Neural progenitor cell (in vitro differentiated cells): ENCODE measurements at places on chromosomes 11 and 22.

DNA sequence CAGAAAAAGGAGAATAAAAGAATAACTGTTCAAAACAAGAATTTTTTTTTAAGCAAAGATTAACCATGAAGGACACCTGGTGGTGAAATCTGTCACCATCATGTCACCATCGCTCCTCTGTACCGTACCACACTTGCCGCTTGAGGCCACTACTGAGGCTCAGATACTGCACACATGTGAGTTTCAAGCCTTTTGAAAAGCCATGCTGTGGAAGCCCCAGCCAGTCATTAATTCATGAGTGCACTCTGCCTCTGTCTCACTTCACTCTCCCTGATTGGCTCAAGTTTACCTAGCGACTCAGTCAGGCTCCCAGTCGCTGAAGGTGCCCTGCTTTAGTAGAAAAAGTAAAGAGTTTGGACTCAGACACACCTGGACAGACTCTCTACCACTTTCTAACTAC, 6.6 kb upstream of the MS4A12 start:
- H3K27ac ChIP-seq = no peak overlapping the region
- DNase-seq = peak; percentile 70
- no peaks in the 10 kb centered on the region for H3K27me3 ChIP-seq
- no peaks in the 10 kb centered on the region for H3K4me1 ChIP-seq
- H3K36me3 ChIP-seq = no peaks in the 10 kb centered on the region
- H3K4me3 ChIP-seq = no peak overlapping the region

DNA sequence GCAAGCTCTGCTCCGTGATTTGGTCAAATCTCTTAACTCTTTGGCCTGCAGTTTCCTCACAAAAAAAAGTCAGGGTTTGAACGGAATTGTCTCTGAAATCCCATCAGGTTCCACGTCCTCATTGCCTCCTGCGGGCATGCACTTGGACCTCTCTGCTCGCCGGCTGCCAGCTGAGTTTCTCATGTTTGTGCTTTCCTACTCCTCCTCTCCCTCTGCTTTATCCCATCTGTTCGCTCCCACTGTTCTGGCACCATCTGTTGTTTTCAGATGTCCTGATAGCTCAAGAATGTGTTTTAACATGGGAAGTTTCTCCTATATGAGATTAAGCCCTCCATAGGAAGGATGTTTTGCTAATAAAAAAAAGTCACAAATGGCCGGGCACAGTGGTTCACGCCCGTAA, 49.4 kb upstream of the ARHGAP42 start:
- no peaks in the 10 kb centered on the region for H3K36me3 ChIP-seq
- H3K27me3 ChIP-seq = no peaks in the 10 kb centered on the region
- no peak overlapping the region for H3K27ac ChIP-seq
- no peak overlapping the region for H3K4me3 ChIP-seq

DNA sequence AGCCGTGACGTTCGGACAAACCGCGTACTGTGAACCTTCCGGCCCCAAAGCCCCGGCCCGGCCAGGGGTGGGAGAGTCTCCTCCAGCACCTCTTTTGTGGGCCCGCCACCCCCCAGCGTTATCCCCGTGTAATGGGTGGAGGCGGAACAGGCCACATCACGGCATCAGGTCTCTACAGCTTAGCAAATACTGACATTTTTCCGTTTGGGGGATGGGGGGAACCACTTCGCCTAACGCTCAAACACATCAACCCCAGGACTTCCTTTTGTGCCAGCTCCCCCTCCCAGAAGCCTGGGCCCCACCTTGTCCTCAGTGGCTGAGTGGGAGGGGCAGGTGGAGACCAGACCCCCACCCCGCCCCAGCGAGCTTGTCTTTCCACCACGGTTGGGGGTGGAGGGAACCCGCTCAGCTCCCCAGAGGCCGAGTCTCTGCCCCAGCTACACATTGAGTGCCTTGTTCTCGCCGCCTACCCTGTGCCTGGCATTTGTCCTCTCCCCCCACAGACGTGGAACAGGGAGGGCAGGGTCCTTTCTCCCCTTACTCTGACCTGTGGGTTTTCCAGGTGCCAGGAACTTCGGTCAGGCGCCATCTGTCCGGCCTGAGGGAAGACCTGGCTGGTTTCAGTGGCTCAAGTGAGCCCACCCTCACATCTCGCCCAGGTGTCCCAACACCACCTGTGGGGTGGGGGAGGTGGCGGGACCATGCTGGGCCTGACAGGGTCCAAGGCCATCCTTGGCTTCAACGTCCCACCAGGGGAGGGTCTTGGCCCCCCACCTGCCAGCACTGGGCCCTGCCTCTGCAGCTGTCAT, 29.6 kb downstream of the SBF1 start:
- H3K36me3 ChIP-seq = no peaks in the 10 kb centered on the region
- no peaks in the 10 kb centered on the region for H3K27me3 ChIP-seq
- no peak overlapping the region for H3K4me3 ChIP-seq
- H3K4me1 ChIP-seq = no peaks in the 10 kb centered on the region
- H3K27ac ChIP-seq = peak overlapping the region; percentile 37
- DNase-seq = no peak

DNA sequence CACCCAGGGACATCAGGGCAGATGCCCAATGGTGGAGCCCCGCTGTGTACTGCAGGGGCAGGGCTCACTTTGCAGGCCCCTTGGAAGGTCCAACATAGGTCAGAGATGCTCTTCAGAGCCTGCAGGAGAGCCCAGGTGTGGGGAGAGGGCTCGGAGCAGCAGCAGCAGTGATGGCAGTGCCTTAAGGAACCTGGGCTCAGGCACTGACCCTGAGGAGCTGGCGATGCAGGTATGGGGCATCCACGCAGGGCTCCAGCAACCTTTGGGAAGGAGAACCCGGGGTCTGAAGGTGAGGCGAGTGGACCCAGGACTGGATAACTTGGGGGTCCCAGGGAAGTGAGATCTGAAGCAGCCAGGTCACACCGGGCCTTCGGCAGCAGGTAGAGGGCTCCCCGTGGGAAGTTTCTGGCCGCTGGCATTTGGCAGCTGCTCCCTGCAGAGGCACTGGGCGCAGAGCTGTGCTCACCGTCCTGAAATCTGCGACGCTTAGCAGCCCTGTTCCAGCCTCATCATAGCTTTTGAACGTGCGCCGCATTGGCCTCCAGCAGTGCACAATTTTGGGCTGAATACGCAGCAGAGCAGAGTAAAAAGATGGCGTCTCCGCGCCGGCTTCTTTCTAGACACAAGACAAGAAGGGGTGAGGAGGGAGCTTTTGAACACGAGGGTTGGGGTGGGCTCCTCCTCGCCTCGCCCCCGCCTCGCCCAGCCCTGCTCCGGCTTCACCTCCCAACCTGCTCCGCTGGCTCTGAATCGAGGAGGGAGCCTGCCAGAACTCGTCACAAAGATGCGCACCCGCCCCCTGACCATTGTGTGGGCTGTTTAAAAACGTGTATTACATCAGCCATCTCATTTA, 118.8 kb downstream of the MPPED1 start:
- no peaks in the 10 kb centered on the region for H3K36me3 ChIP-seq
- no peak overlapping the region for H3K27ac ChIP-seq
- H3K4me3 ChIP-seq = no peak overlapping the region

DNA sequence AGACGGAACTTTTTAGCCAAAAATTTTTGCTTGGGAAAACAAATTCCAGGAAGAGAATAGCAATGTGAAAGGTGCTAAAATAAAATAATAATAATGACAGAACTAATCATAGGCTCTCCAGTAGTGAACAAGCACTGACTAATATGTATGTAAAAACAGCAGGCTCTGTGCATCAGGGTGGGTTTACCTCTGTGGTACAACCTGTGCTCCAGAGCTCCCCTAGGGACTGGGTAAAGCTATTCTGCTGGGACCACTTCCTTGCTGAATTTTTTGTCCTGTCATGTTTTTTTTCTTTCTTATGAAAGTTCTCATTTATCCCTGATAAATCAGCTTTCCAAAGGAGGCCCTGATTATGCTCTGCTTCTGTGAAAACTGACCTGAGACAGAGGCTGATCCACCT, 18.8 kb downstream of the LUZP2 start:
- H3K4me3 ChIP-seq = no peak overlapping the region
- no peaks in the 10 kb centered on the region for H3K36me3 ChIP-seq
- no peaks in the 10 kb centered on the region for H3K27me3 ChIP-seq
- peak; percentile 14 for DNase-seq

GRCh38 chr22:22783575-22783974, 104.0 kb upstream of the IGLL5 start:
- no peak overlapping the region for H3K4me3 ChIP-seq
- no peaks in the 10 kb centered on the region for H3K4me1 ChIP-seq
- no peak for DNase-seq
- peaks cover 99% of the 10 kb centered on the region for H3K27me3 ChIP-seq
- H3K27ac ChIP-seq = no peak overlapping the region

GRCh38 chr11:113951537-113951936, 23.4 kb upstream of the HTR3A start:
- H3K4me1 ChIP-seq = peaks cover 9% of the 10 kb centered on the region
- no peaks in the 10 kb centered on the region for H3K36me3 ChIP-seq
- no peak overlapping the region for H3K27ac ChIP-seq
- no peak overlapping the region for H3K4me3 ChIP-seq
- no peaks in the 10 kb centered on the region for H3K27me3 ChIP-seq

DNA sequence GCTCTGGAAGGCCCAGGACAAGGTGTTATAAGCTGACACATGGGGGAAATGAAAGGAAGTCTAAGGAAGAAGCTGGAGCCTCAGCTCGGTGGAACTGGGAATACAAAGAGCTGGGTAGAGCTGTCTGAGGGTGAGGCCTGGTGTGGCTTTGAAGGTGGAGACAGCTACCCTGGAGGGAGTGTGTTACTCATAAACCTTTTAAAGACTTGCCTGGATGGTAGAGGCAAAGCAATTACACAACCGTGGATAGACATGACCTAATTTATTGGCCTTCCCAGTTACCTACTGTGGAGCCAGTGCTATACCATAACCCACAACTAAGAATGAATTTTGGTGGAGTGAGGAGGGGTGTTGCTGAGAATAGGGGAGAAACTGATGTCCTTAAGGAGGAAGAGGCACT, 22.6 kb downstream of the EXPH5 start:
- H3K36me3 ChIP-seq = no peaks in the 10 kb centered on the region
- no peak for DNase-seq
- no peaks in the 10 kb centered on the region for H3K27me3 ChIP-seq
- H3K4me3 ChIP-seq = no peak overlapping the region
- H3K27ac ChIP-seq = no peak overlapping the region

DNA sequence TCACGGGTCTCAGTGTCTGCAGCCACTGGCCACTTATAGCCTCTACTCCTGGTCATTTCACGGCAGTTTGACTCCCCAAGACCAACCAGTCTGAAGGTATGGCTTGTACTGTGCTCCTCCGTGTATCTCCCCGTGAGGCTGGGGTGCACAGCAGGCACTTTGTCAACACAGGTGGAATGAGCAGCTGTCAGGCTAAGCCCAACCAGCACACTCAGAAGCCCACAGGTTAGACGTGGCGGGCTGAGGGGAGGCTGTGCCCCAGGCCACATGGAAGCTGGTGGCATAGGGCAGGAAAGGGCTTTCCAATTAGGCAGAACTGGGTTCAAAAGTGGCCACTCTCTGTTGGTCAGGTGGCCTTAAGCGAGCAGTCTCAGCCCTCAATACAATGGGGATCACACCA, 7.0 kb downstream of the TP53I11 start:
- no peak overlapping the region for H3K27ac ChIP-seq
- no peak overlapping the region for H3K4me3 ChIP-seq
- H3K27me3 ChIP-seq = no peaks in the 10 kb centered on the region
- H3K36me3 ChIP-seq = no peaks in the 10 kb centered on the region
- DNase-seq = no peak
- H3K4me1 ChIP-seq = peaks cover 52% of the 10 kb centered on the region

DNA sequence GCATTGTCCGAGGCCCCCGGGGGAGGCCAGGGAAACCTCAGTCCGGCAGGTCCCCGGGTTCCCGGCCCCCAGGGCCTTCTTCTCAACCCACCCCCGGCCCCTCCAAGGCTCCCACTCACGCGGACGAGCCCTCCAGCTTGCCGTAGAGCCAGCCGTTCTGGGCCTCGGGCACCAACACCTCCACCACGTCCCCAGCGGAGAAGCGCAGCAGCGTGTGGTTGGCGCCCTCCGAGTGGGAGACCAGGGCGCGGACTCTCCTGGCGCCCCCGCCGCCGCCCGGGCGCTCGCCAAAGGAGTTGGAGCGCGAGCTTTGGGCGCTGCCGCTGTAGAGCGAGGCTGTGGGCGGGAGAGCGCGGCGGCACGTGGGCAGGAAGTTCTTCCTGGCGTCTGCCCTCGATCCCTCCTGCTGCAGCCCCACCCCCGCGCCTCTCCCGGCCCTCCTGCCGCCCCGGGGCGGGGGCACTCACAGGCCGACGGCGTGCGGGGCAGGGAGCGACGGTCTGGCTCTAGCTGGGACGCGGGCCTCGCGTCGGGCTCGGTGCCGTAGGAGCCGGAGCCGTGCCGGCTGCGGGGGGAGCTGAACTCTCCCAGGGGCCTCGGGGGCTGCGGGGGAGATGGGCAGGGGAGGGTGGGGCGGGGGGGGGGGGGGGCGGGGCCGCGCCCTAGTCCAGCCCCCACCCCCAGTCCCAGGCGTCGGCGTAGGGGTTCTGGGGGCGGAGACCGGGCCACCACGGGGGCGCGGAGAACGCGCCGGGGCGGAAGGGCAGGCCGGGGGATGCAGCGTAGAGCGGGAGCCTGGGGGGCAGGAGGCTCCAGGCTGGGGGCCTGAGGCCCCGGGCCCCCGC, 4.9 kb upstream of the SLC16A8 start:
- H3K27me3 ChIP-seq = peaks cover 9% of the 10 kb centered on the region
- no peak overlapping the region for H3K27ac ChIP-seq
- DNase-seq = no peak
- H3K4me1 ChIP-seq = peaks cover 22% of the 10 kb centered on the region

- no peaks in the 10 kb centered on the region for H3K27me3 ChIP-seq
- H3K4me3 ChIP-seq = no peak overlapping the region
- no peaks in the 10 kb centered on the region for H3K4me1 ChIP-seq
- H3K36me3 ChIP-seq = no peaks in the 10 kb centered on the region
- no peak for DNase-seq
- no peak overlapping the region for H3K27ac ChIP-seq
Observed at GRCh38 chr11:59501931-59502330, 1.4 kb upstream of the OR4D11 start.

DNA sequence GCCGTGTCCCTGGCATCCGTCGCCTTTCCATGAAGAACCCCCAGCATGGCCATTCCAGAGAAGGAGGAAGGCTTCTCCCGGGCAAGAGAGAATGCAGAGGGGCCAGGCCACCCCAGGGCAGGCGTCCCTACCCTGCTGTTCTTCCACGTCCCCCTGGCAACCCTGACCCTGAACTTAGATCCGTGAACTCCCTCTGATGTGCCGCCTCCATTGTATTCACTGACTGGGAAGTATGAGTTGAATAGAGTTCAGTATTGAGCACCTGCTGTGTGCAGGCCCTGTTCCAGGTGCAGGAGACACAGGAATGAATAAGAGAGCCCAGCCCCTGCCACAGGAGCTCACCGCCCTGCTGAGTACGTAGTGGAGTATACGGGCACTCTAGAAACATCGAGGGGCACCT, 29.1 kb upstream of the RELT start:
- H3K4me1 ChIP-seq = peaks cover 10% of the 10 kb centered on the region
- no peak for DNase-seq
- no peak overlapping the region for H3K27ac ChIP-seq
- H3K27me3 ChIP-seq = peaks cover 17% of the 10 kb centered on the region
- no peaks in the 10 kb centered on the region for H3K36me3 ChIP-seq
